Natural killer cell treated with Interleukin-12 subunit alpha and Interleukin-12 subunit beta and Interleukin-15 and Interleukin-18, amount 100 ng/mL, for 72 hours (primary cell): ENCODE measurements at places on chromosomes 12 and 14.
A peak's percentile ranks its signal among the peaks of the same experiment; 100 is the strongest.

DNA sequence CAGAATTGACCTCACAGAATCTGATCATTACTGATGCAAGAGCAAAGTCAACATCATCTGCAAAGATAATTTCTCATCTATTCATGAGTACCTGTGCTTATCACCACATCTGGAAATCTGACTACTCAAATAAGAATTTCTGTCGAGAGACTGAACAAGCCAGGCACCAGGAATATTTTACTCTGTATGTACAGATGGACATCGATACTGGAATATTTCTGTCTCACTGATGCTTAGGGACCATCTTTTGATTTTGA, 105.2 kb downstream of the BICD1 start:
- DNase-seq = no peak

- no peak for DNase-seq
Measured at GRCh38 chr12:110340706-110341105, 59.7 kb downstream of the ATP2A2 start.

- no peak for DNase-seq
Measured at GRCh38 chr14:45947830-45948229, 694.8 kb upstream of the MIS18BP1 start.

DNA sequence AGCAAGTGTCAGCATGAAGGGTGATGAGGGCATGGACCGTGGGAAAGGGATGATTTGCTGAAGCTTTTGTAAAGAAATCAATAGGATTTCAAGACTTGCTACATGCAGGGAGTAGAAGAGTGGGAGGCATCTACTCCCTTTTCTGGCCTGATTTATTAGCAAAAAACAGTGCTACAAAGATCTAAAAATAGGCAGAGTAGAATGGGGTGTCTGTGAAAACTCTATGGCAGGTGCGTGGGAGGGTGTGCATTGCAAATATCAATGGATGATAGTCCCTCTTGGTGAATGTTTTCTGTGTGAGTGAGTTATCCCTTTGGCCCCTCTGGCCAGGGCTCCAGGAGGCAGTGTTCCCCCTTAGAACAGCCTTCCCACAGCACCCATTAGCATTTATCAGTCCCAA, 139.0 kb downstream of the SMOC1 start:
- no peak for DNase-seq

- DNase-seq = peak; percentile 84
Measured at GRCh38 chr12:53219292-53219955, 12.4 kb upstream of the ITGB7 start.
